Amniotic stem cell (primary cell): ENCODE measurements at places on chromosomes 13 and 19.

- DNase-seq: no peak
These were observed 5.1 kb downstream of the CBARP start for GRCh38 chr19:1232652-1233072.

GRCh38 chr13:49604570-49604969, 19.2 kb upstream of the RCBTB1 start:
- DNase-seq: no peak

- DNase-seq: no peak
These were observed 509.0 kb upstream of the MIR17HG start for GRCh38 chr13:90838317-90838960.

DNA sequence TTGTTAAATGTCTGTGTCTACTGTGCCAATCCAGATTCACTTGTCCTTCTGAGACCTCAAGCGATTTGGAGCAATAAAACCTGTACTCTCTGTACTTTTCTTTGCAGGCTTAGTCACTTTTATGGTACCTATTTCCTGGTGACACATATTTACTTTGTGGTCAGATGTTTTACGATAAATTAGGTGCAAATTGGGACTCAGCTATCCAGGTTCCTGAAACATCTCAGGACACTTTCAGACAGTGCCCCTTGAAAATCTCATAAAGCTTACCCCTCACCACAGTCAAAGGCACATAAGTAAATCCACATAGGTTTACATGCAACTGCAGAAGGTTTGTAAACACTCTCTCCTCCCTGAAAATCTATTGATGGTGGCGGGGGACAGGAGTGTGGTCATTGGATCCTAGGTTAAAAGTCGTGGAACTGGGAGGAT, 438.8 kb downstream of the EFNB2 start:
- DNase-seq: no peak

DNA sequence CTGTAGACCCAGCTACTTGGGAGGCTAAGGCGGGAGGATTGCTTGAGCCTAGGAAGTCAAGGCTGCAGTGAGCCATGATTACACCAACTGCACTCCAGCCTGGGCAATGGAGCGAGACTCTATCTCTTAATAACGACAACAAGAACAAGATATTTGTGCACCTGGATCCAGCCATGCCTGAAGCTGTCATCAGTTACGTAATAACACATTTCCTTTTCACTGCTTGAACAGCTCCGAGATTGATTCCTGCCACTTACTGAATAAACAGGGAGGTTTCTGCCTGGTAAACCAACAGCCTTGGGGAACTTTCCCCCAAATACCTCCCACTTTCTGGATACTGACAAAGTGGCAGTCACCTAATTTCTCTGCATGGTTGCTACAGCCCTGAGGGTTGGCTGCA, 5.4 kb downstream of the KANK2 start:
- no peak for DNase-seq

- DNase-seq: no peak
These were observed 275.3 kb upstream of the PRR20A start for GRCh38 chr13:56865416-56865815.

GRCh38 chr13:112900691-112901091, 68.3 kb upstream of the MCF2L start:
- no peak for DNase-seq

DNA sequence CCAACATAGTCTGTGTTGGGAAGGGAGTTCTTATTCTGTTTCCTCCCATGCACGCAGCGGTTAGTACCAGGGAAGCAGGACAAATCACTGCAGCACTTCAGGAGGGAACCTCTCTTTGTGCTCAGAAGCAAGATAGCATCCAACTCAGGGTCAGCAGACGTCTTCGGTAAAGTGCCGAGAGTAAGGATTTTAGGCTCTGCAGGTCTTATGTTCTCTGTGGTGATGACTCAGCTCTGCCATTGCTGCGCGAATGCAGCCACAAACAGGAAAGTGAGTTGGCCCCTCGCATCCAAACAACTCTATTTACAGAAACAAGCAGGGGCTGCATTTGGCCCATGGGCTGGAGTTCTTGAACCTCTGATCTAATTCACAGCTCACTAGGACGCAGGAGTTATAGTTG, 122.1 kb upstream of the SPATA13 start:
- peak; percentile 25 for DNase-seq

DNA sequence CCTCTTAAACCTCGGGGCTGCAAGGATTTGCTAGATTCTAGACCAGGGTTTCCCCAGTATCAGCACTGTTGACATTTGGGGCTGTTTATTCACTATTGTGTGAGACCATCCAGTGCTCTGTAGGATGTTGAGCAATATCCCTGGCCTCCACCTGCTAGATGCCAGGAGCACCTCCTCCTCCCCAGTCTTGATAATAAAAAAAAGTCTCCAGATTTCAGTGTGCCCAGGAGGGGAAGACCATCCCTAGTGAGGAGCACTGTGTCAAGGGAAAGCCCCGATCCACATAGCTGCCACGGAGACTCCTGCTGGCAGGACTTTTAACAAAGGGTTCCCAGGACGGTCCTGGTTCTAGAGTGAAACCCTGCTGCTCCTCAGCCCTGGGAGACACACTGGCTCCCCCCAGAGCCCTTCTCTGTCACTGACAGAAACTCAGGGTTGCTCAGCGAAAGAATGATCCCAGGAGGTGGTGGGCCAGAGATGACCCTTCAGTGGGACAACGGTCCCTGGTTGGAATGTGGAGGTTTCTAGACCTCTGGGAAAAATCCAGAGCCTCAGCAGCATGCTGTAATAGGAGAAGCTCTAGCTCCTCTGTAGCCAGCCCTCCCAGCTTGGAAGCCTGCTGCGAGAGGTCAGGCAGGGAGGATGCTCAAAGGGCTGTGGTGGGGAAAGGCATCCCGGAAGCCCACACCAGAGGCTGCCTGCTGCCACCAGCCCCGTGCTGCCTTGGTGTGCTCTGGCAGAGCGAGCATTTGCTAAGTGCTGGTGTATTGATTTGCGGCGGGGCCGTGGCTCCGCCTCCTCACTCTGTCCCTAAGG, 20.3 kb downstream of the LYL1 start:
- DNase-seq: no peak

DNA sequence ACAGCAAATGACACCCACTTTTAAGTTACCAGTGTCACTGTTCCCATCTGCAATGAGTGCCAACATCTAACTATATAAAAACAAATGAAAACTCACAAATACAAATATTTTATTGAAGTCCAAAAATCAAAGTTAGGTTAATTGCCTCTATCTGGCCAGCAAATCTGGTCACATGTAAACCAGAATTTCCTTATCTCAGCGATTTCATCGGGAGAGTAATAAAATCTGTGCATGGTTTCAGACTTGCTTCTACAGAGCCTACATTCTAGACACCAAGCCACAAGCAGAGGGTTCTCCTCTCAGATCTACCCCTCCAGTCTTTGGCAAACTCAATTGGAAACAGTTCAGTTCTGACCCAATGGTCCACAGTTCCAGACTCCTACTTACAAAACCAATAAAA, 189.6 kb downstream of the ABCC4 start:
- DNase-seq: no peak

DNA sequence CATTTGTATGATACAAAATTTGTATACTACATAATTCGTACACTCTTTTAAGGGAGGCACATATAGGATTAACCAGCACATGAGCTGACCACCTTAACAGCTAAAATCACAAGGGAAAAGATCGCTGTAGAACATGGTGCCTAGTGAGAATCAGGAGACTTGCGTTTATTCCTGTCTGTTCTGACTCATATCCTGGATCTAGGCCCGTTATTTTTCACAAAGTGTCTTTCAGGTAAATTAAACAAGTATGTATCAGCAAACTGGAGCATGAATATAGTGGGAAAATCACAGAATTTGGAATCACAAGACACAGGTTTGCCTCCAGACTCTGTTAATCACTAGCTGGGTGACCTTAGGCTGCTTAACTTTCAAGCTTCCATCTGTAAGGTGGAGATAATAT, 47.5 kb upstream of the ESD start:
- DNase-seq: no peak

DNA sequence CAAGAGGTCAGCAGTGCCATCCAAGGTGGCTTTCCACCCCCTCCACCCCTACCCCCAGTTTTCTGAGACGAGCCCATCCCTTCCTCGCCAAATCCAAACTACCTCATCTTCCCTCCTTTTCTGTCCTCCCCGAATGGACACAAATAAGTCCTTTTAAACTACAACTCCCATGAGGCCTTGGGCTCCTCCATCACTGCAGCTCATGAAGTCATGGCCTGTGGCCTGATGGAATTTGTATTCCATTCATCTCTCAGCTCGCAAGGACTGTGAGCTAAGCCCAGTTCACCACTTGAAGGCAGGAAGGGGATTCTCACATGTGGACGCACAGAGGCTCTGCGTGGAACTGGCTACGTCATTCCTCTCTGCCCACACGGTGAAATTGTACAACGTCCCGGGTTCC, 12.5 kb downstream of the PTPRH start:
- no peak for DNase-seq

DNA sequence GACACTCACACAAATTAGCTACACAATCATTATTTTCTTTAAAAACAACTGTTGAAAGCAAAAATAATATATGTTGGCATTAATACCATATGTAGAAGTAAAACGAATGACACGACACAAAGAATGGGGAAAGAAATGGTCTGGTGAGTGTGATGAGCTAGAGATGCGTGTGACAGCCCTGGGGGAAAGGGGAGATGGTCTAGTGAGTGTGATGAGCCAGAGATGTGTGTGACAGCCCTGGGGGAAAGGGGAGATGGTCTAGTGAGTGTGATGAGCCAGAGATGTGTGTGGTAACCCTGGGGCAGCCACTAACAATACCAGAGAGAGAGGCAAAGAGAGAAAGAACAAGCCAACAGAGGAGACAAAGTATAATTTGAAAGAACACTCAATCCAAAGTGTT, 22.3 kb upstream of the LAMP1 start:
- no peak for DNase-seq

- no peak for DNase-seq
These were observed 27.2 kb upstream of the ATP1A3 start for GRCh38 chr19:42021185-42021584.

GRCh38 chr13:97429681-97430081, 4.3 kb upstream of the RAP2A start:
- DNase-seq: no peak

DNA sequence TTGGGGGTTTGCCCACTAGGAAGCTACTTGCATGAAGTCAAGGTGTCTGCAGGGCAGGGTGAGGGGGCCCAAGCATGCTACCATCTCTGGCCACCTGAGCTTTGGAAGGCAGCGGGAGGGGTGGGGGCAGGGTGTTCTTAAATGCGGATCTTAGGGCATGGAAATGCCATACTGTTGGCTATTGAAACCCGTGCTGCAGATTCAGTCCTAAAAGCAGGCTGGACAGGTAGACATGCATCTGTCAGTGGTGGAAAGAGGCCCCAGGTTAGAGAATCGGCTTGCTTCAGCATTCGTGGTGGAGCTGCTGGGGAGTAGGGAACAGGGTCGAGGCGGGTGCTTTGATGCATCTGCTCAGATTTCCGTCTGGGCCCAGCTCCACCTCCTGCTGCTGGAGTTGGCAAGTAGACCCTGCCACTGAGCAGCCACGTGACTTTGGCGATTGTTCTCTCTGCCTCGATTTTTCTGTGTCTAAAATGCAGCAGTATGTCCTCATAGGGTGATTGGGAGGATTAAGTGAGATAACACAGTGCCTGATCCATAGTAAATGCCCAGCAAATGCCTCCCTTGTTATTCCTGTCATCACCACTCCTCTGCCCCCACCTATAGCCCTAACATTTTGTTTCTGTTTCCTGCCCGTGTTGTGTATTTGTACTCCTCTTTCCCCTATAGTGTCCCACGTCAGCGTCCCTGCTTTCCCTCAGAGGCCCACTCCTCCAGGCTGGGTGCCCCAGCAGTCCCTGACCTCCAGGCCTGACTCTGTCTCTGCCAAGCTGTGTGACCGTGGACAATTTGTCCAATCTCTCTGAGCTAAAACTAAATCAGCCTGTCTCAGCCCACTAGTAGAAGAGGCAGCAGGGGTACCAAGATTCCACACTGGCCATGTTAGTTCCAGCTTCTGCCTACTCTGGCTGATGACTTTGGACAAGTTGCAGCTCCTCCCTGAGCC, 5.8 kb downstream of the PPP1R37 start:
- DNase-seq: no peak

- DNase-seq: no peak
These were observed 3.3 kb downstream of the CFD start for GRCh38 chr19:862581-863314.

- DNase-seq: no peak
These were observed 73.3 kb upstream of the FNDC3A start for GRCh38 chr13:48902368-48902767.

DNA sequence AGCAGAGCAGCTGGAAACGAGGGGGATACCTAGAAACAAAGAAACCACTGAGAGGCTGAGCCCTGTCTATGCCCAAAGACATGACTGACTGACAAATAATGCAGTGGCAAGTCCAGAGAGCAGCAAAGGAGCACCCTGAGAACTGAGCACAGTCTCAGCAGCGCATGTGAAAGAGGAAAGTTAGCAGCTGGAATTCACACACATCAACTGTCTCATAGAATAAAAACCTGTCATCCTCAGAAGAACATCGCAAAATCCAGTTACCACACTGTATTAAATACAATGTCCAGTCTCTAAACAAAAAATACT, 24.1 kb upstream of the DLEU7 start:
- DNase-seq: no peak

DNA sequence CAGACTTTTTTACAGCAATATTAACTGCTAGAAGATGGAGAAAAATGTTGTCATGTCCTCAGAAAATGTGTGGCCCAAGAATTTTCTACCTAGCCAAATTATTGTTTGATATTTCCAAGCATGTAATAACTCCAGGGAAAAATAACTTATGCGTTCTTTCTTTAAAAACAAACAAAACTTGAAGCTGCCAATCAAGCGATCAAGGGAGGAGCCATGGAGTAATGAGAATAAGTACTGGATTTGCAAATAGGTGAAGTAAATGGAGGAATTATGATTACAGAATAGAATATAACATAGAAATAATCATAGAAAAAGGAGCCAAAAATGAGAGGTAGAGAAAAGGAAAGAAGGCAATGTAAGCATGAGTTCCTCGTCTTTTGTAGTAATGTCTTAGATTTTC, 225.3 kb downstream of the DLEU7 start:
- no peak for DNase-seq

- DNase-seq: no peak
These were observed 74.1 kb downstream of the ABCC4 start for GRCh38 chr13:95226932-95227695.

DNA sequence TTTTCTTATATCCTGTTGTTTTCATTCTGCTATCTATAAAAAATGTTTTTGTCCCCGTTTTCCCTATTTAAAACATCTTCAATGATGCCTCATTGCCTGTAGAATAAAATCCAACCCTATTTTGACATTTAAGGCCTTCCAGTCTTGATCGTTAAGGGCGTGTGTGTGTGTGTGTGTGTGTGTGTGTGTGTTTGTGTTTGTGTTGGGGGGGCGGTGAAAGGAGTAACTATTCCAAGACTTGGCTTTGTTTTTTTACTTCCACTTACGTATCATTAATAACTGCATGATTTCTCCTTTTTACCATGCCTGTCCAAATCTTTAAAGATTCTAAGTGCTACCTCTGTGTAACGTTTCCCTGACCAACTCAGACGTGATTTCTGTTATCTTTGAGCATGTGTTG, 784 bp downstream of the PIBF1 start:
- DNase-seq: no peak

- no peak for DNase-seq
These were observed 86.2 kb upstream of the HTR2A start for GRCh38 chr13:46982856-46983582.

GRCh38 chr19:35484252-35485036, 5.8 kb downstream of the KRTDAP start:
- no peak for DNase-seq
